ENCODE measurements at places on chromosomes 12 and 14.

DNA sequence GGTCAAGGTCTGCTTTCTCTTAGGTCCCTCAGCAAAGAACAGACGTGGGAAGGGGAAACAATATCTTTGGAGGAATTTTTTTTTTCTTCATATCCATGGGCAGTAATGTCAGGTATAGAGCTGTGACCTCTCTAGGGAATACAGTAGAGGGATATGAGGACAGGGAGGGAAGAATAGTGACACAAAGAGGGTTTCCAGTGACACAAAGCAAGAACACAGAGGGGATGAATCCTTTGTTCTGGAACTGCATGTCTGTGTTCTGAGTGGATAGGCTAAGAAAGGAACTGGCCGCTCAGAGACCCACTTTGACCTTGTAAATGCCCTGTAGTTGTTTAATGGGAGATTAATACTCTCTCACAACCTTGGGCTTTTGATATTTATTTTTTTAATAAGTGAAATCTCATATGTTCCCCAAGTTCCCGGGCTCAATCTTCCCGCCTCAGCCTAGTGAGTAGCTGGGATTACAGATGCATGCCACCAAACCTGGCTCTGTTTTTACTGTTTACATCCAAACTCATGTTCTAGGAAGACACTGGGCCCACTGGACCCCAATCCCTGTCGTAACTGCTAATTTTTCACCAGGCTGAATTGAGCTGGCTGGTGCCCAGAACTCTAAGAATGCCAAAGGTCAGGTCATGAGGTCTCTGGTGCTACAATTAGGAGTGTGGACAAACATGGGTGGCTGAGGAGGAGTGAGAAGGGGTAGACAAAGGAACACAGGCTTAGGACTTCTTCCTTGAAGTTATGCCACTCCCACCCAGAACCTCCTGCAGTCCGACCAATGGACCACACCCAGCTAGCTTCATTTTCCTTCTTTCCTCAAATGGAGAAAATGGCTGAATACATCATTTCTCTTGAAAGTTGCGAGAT, 9.1 kb upstream of the PLEKHH1 start:
- DNase-seq, result no peak

DNA sequence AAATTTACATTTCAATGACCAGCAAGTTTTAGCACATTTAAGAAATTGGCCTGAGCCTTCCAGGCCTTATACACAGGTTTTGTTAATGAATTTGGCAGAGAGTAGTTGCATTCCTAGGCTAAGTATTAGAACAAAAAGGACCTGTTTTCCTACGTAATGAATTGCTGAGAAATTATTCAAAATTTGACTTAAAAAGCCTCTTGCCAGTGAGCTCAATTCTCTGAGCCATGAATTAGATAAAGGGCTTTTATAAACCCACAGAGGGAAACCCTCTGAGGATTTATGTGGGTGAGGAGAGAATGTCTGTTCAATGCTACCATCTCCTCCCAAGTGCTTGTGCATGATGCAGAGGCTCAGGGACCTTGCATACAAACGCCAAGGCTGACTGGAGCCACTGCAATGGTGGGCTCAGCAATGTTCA, 94.5 kb upstream of the PELI2 start:
- DNase-seq, result no peak

DNA sequence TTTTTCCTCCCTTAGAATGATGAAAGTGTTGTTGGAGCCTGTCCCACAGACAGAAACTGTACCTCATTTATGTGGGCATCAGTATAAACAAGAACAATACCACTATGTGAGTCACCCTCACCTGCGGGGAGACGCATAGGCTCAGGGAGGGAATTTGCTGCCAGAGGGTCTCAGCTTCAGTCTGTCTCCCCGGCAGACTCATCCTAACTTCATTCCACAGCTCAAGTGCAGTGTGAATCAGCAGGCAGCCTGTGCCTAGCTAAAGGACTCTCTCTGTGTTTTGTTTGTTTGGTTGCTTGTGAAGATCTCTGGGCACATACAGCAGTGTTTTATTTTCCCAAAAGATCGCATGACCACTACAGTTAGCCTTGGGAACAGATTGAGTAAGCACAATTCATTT, 98.9 kb downstream of the PRKCH start:
- no peak for DNase-seq

DNA sequence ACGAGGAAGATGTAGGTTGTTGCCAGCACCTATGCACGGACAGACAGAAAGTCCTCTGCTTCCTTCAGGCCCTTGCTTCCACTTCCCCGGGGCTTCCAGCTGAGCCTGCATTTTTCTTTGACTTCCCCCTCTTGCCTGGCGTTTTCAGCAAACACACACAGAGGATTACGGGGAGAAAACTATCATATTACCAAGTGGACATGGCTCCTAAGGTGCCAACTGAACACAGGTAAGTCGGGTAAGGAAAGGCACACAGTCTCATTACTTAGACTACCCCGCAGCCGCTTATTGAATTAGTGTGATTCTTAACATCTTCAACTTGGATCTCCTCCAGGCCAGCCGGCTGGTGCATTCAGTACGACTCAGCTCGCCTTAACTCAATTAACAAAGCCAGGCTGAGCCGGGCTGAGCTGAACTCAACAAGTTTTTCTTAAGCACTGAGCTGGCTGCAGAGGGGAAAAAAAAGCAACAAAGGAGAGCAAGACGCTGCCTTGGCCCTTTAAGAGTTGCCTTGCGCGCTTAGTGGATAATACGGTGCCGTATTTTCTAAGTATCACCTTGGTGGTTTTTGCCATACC, 19.2 kb upstream of the MAP1LC3B2 start:
- DNase-seq, result no peak

DNA sequence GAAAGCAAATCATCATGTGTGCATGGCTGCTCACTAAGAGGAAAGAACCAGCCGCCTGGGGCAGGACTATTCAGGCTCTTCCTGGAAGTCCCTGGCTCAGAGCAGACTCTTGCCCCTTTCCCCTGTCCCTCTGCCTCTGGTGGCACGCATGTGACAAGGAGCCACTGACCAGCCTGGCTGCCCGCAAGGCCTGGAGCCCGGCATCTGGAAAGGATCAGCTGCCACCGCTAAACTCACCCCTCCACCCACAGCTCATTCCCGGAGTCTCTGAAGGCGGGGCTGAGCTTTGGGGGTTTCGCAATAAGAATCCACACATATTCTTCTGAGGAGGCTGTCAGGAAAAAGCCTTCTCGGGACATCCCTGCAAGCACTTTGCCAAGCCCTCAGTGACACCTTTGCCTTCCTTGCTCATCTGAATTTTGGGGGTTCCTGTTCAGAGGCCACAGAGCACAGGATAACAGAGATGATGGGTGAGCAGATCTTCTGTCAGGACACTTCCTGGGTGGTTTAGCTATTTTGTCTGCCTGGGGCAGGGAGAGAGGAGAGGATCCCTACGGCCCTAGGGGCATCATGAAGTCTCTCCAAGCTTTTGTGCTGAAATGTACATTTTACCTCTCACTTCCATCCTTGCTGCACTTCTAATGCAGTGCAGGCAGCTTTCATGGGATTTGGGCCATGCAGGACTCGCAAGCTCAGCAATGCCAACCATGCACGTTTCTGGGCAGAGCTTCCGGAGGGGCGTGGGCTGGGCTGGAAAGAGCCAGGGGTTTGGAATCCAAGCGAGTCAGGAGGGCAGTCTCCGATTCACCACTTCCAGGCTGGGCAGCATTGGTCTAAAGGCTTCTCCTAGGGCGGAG, 124.8 kb upstream of the MAP1LC3B2 start:
- DNase-seq, result no peak

DNA sequence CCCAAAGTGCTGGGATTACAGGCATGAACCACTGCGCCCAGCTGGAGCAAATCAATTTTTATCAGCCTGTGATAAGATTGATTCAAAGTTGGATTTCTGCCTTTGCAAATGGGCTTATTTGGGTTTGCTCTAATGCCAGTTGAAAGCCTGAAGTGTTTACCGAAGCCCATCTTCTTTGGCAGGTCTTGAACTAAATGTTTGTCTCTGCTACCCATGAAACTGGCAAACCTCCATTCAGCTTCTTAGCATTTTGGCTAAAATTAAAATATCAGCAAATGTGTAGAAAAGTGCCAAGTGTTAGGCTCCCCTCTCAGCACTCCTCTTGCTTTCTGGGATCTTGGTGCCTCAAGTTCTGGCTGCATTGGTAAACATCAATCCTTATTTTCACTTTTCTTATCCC, 61.5 kb downstream of the MGAT4C start:
- no peak for DNase-seq

DNA sequence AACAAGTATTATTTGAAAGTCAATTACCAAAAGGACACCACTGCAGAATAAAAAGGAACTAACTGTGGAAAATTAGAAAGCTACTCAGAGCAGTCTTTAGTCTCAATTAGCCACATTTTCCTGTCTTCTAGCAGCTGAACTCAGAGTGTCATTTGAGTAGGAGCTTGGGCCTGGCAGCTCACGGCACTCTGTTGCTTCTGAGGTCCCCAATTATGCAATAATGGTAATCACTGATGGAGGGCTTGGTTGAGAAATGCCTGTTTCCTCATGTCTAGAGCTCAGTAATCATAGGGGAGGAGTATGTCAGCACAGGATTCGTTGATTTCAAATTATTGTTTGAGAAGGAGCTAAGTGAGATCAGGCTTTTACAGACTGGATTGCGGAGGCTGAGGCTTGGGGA, 108.6 kb downstream of the VRK1 start:
- DNase-seq, result no peak

GRCh38 chr14:50088731-50089130, 27.6 kb downstream of the VCPKMT start:
- no peak for DNase-seq

GRCh38 chr12:67942724-67943123, 46.5 kb upstream of the IFNG-AS1 start:
- no peak for DNase-seq

GRCh38 chr14:91438845-91439244, 21.2 kb upstream of the CCDC88C start:
- no peak for DNase-seq

GRCh38 chr12:132566516-132567131, 43.8 kb downstream of the LRCOL1 start:
- DNase-seq, result no peak

DNA sequence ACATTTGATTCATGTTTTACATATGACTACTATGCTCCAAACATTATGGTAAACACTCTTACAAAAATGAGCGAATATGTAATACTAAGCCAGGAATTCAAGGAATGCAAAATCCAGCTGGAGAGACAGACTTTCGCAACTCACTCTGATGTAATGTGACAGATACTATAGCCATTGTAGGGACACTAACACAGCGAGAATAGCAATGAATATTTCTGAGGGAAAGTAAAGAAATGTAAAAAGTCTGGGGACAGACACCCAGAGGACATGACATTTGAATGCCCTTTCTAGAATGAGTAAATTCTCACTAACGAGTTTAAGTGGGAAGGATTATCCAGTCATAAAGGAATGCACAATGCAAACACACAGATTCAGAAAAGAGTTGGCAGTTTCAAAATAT, 121.9 kb downstream of the PIK3C2G start:
- DNase-seq, result no peak

DNA sequence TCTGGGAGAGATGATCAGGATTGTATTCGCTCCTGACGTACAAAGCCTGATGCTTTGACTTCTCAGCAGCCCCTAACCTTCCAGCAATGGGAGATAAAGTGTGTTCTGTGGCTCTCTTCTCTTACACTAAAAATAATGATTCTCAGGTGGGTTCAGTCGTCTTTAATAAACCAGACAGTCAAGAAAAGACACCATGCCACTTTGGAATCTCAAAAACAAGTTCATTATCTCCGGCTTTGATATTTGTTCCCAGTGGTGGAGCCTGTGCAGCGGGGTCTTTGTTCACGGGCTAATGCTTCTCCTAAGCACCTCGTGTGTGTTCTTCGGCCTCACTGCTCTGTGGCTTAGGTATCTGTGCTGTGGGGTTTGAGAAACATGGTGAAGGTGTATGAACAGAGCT, 1.6 kb downstream of the ACVR1B start:
- no peak for DNase-seq

All from activated effector memory CD4-positive, alpha-beta T cell treated with Interleukin-2 at 50 U/mL for 16 hours (primary cell).